ENCODE measurements at places on chromosomes 3 and 15.

DNA sequence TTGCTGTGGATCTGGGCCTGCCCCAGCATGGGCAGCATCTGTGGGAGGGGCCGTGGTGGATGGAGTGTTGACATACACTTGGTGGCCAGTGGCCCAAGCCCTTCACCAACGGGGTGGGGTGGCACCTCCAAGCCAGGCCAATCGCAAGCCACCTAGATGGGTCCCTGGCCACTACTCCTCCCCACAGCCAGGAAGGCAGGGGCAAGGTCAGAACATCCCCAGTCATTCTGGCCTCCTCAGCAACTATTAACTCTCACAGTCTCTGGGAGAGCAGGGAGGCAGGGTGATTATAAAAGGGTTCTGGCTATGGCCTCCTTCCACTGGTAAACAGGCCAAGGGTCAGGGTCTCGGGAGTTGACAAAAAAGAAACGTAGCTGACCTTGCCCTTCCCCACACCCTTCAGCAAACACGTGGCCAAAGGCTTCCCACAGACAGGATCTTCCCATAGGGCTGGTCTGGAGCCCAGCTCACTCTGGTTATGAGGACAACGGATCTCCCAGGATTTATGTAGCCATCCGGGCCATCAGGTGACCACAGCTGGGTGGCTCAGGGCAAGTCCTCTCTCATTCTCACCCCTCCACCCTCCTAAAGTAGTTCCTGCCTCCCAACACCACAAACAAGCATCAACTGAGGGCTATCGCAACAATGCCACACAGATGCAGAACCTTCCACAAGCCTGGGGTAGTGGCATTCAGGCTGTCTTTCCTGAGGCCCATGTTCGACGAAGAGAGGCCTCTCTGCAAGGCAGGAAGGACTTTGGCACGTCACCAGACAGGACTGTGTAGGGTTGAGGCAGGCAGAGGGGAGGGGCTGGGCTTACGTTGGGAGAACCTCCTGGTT, 18.9 kb downstream of the TLE3 start:
- no peak for DNase-seq

DNA sequence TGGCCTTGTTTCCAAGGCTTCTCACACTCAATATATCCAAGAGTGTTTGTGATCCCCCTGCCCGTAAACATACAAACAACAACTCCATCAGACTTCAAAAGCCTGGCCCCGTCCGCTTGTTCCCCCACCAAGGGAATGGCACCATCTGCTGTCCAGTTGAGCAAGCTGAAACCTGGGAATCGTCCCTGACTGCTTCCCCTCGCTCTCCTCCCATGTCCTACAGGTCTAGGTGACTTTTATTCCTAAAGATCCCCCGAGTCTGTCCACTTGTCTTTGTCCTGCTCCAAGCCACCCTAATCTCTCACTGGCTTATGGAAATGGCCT, 27.9 kb upstream of the FAM174B start:
- DNase-seq = no peak

- DNase-seq = peak; percentile 50
Measured at GRCh38 chr15:91099616-91099994, 452 bp upstream of the SV2B start.

DNA sequence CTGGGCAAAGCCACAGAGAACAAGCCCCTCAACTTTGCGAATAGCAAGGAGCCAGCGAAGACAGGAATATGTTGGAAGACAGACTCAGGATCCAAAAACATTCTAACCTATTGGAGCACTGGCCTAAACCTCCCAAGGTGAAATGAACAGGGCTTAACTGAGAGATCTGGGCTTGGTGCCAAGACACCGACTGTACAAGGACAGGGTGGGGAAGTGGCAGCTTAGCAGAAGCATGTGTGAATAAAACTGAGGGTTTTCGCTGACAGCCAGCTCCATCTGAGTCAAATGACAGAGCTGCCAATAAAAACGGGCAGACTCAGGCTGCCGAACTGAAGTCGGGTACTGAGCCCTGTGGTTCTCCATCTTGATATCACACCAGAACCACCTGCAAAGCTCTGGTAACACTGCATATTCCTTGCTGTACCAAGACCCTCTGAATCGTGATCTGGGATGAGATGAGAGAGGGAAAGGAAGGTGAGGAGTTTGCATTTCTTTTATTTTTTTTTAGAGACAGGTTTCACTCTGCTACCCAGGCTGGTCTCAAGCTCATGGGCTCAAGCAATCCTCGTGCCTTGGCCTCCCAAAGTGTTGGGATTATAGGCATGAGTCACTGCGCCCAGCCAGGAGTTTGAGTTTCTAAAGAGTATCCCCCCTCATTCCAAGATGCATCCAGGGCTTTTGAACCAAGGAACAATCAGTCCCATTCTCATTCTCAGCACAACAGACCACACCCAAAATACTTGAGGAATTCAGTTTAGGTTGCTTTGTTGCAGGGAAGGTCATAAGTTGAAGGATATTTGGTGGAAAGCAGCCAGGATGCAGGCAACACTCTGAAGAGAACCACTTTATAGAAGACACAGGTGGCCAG, 6.0 kb upstream of the PLCB2 start:
- no peak for DNase-seq

DNA sequence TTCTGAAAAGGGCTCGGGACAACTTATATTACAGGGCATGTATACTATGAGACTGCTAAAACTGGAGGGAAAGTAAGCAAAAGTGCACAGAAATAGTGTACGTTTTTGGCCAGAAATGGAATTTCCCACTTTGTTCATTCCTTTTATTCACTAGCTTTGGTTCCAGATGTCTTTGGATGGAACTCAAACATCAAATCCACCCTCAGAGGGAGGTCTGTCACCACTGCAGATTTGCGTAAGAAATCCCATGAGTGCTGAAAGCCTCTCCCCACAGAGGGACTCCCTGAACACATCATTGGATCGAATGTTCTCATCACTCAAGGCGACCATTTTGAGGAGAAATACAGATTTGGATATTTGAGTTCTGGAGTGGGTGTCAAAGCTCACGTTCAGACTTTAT, 71.6 kb downstream of the FEM1B start:
- DNase-seq = no peak

DNA sequence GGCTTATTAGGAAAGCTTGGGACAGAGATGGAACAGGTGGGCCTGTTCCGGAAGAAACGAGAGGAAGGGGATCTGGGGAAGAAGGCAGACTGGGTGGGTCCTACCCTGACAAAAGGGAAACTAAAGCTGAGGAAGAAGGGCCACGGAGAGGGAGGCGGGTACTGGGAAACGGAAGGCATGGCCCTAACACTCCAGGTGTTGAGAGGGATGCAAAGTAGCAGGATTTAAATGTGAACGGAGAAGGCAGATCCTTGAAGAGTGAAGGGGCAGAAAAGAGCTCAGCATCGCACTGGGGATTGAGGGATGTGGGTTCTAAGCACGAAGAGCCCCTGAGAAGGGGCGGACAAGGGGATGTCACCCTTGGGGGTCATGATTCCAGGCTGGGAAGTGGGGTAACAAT, 735 bp downstream of the STIMATE start:
- DNase-seq = no peak

All from activated naive CD8-positive, alpha-beta T cell treated with anti-CD3 and anti-CD28 coated beads for 36 hours (primary cell).